ENCODE measurements at places on chromosomes 1 and 21.

GRCh38 chr1:161059293-161059692, 10.4 kb downstream of the ARHGAP30 start:
- DNase-seq: no peak

GRCh38 chr1:42431514-42431913, 24.3 kb downstream of the ZMYND12 start:
- no peak for DNase-seq

GRCh38 chr21:38917043-38917774, 111.5 kb downstream of the ETS2 start:
- no peak for DNase-seq

DNA sequence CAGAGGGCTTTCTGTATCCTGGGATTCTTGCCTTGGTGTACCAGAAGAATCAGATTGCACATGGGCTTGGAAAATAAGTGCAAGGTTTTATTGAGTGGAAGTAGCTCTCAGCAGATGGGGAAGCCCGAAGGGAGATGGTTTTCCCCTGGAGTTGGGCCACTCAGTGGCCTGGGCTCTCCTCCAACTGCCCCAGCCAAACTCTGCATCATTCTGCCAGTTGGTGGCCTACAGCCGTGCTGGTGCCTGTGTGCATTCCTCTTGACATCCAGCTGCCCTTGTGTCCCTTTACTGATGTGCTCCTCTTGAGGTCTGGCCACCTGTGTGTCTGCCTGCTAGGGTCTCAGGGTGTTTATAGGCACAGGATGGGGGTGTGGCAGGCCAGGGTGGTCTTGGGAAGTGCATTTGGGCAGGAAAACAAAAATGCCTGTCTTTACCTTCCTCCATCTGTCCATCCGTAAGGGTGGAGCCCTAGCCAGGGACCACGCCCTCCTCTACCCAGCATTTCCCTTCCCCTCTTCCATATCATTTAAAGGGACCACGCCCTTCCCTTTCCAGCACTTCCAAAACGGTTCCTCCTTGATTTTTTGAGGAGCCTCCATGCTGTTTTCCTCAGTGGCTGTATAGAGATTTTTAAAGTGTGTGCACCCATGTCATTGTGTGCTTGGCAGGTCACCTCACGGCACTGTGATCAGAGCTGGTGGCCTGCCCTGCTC, 18.9 kb downstream of the SNAP47 start:
- DNase-seq: no peak

DNA sequence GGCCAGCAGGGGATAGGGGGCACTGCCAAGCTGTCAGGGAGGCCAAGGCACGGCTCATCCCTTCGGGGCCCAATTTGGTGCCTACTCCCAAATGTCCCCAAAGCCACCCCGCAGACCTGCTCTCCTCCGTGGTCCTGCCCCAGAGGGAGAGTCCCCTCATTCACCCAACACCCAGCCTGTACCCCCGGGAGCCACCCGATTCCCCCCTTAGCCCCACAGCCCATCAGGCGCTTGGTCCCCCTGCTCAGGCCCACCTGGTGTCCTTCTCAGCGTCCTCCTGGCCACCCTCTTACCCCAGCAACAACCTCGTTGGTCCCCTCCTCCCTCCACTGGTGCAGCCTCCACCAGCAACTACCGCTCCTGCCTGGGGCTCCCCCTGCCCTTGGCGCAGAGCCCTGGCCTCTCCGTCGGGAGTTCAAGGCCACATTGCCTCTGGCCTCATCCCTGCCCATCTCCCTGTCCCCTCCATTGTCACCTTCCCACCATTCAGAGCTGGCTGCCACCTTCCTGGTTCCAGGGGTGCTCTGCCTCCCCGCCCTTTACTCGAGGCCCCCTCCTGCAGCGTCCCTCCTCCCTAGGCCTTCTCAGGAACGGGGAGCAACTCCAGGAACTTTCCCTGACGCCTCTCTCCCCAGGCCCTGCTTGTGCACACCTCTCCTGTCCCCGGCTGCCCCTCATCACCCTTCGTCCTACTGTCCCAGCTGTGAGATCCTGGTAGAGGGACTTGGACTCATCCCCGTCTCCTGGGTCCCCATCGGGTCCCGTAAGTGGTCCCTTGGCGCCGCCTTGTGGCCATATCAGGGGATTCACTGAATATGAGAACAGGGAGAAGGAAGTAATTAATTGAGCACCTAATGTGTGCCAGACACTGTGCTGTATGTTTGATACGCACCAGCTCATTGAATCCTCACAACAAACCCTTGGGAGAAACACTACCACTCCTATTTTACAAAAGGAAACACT, 73.9 kb downstream of the RAP1GAP start:
- DNase-seq: peak; percentile 80

GRCh38 chr1:4380564-4381168, 273.7 kb upstream of the AJAP1 start:
- DNase-seq: no peak
